T-helper 1 cell (primary cell): ENCODE measurements at places on chromosomes 7 and 10.

- peak; percentile 44 for DNase-seq
These were observed 9.8 kb downstream of the PODXL start for GRCh38 chr7:131546583-131547141.

- DNase-seq, result no peak
These were observed 126.3 kb upstream of the CELF2 start for GRCh38 chr10:10891124-10892082.

DNA sequence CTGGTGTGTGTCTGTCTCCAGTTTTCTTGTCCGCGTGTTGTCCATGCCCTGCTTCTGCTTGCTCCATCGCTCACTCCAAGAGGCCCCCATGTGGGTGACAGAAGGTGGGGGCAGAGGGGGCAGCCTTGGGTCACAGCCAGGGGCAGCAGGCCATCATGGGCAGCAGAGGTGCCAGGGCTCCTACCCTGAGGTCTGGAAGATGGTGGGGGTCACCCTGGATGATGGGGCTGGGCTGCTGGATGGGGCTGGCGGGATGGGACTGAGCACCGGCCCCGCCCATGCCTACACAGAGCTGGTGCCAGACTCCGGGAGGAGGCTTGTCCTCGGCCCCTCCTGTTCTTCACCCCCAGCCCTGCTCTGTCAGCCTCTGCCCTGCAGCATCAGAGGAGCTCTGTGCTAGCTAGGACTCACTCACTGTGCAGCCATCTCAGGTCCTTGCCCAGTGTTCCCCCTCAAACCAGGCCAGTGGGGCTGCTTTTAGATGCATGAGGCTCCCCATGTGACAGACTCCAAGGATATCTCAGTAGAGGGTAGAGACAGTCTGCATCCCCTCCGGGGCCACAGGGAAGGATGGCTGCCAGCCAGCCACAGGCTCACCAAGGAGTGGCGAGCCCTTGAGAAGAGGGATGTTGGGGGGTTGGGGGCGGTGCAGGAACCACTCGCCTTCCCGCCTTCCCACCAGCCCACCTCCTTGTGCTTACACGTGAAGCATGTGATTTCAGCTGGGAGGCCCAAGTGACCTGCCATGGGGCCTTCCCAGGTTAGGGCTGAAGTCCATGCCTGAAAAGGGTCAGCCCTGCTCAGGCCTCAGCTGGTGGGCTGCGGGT is 35.5 kb upstream of the PPIF start:
- no peak for DNase-seq

DNA sequence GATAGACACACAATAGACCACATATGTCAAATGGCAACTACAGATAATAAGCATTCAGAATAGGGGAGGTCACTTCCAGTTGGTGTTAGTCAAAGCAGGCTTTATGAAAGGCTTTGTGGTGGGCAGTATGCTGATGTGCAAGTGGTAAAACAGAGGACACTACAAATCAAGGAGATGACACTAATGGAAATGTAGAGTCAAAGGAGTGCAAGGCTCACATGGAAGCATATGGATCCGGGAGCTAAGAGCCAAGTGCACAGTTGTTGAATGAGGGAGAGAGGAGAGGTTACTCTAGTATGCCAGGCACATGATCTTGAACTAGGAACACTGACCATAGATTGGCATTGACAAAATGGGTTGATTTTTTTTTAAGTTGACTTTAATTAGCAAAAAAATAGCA is 62.7 kb downstream of the GRM3 start:
- DNase-seq, result no peak

- no peak for DNase-seq
These were observed at the start of gene CNTNAP2 for GRCh38 chr7:146116521-146117222. Gene CNTNAP2, plus strand, starts transcription at chr7:146116801. Its CDS starts 76 bp downstream, at chr7:146116877.

- DNase-seq, result no peak
These were observed 367.3 kb upstream of the PCDH15 start for GRCh38 chr10:55168343-55168742.

DNA sequence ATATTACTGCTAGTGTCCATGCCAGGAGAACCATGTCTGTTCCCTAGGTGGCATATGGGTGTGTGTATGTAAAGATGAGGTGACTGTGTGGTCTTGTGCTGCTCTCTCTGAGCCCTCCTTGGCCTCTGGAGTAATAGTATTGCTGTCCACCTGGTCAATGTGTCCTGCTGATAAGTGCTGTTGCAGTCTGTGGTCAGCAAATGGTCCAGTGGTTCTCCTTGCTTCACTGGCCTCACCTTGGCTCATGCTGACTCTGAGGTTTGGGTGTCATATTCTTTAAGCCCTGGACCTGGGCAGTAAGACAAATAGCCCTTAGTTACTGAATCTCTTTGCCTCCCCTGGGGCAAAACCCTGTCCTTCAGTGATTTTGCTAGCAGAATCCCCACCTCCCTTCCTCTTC is 56.8 kb downstream of the TPST1 start:
- DNase-seq, result no peak

GRCh38 chr10:103278862-103279298 is 1.9 kb downstream of the INA start:
- DNase-seq, result peak; percentile 16

DNA sequence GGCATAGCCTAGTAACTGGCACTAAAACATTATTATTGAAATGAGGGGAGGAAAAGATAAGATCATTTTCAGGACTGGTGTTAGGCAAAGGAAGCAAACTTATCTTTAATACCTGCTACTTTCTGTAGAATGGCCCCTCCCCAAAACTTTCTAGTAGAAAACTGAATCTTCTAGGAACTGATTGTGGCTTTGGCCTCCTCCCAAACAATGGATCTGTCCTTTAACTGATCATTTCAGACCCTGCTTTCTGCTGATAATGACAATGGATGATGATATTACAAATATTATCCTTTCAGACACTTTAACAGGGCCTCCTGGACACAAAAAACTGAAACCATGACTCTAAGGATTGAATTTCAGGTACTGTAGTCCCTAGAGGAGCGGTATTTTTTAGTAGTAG is 55.1 kb downstream of the EZH2 start:
- DNase-seq, result no peak

DNA sequence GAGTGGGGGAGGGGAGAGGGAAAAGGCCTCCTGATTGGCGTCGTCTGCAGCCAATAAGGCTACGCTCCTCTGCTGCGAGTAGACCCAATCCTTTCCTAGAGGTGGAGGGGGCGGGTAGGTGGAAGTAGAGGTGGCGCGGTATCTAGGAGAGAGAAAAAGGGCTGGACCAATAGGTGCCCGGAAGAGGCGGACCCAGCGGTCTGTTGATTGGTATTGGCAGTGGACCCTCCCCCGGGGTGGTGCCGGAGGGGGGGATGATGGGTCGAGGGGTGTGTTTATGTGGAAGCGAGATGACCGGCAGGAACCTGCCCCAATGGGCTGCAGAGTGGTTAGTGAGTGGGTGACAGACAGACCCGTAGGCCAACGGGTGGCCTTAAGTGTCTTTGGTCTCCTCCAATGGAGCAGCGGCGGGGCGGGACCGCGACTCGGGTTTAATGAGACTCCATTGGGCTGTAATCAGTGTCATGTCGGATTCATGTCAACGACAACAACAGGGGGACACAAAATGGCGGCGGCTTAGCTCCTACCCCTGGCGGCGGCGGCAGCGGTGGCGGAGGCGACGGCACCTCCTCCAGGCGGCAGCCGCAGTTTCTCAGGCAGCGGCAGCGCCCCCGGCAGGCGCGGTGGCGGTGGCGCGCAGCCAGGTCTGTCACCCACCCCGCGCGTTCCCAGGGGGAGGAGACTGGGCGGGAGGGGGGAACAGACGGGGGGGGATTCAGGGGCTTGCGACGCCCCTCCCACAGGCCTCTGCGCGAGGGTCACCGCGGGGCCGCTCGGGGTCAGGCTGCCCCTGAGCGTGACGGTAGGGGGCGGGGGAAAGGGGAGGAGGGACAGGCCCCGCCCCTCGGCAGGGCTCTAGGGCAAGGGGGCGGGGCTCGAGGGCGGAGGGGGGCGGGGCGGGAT is at the start of gene KAT6B:
Gene KAT6B (plus strand): TSS at position 459 of the 903 bp plus-strand sequence. CDS start 16,258 bp downstream, outside the sequence.
- DNase-seq, result peak; percentile 100

DNA sequence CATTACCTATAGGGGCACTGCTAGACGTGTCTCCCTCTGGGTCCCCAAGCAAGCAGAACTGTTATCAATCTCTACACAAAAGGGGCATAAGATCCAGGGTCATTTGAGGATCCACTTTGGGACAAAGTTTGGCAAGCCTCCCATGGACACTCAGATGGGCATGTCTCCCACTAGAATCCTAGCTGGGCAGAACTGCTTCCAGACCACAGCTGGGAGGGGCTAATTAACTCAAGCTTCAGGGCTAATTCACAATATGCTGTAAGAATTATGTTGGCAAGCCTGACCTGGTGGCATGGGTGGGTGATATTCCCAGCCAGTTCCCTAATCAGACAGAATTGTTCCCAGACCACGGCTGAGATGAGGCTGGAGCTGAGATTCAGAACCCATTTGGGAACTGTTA is 738.4 kb upstream of the FZD8 start:
- DNase-seq, result no peak

- no peak for DNase-seq
These were observed 265.2 kb upstream of the PHF14 start for GRCh38 chr7:10708447-10708846.

DNA sequence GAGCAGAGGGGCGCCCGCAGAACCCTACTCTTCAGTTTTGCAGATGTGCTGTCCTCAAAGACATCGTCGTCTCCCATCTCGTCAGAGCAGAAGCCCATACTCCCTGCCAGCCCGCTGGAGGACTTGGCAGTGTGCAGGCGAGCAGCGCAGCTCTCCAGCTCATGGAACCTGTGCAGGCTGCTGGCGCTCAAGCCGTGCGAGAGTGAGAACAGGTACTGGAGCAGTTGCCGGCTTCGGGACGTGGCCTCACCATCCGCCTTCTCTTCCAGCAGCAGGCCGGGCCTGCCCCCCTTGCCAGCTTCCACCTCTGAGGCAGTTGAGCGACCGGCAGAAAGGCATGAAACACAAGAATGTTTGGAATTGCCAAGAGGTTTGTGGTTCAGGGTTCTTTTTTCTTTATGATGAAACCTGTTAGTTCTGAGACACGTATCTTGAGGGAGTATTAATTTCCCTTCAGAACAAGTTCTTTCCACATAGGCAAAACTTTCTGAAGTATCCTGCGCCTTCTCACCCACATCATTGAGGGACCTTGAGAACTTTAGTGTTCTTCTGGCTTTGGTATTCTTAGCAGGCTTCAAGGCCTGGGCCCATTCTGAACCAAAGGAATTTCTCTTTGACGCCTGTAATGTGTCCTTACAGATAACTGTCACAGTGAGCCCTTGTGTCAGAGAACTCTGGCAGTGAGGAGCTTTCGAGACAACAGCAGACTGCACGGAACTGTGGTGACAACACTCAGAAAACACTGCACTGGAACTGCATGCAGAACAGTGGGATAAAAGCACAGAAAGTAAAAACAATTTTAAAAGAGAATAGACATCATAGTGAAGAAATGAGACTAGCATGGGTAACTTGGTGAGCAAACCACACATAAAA is 89.5 kb downstream of the ALOX5 start:
- DNase-seq, result no peak
